Memory B cell (primary cell): ENCODE measurements at places on chromosomes 1 and 21.
A peak's percentile ranks its signal among the peaks of the same experiment; 100 is the strongest.

DNA sequence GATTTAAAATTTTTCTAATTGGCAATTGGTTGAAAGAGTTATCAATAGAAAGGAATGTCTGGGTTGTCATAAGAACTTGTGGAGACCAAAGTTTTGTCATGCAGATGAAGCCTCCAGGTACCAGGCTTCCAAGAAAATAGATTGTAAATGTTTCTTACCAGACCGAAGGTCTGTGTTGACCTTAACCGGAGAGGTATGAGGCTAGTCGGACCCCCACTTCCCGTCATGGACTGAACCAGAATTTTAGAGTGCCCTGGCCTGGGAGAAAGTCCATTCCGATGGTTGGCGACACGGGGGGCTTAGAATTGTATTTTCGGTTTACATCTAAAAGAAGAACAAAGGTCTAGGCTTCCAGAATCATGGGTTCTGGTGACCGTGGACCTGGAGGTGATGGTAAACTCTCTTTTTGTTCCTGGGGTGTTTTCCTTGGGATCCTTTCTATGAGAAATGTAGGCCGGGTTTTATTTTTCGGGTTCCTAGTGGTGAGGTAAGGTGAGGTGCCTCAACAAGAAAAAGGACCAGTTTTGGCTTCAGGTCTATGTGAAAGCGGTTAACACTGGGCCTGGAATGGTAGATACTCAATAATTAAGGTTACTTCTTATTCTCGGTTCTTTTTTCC, 405 bp upstream of the UHMK1 start:
- DNase-seq: peak; percentile 13

DNA sequence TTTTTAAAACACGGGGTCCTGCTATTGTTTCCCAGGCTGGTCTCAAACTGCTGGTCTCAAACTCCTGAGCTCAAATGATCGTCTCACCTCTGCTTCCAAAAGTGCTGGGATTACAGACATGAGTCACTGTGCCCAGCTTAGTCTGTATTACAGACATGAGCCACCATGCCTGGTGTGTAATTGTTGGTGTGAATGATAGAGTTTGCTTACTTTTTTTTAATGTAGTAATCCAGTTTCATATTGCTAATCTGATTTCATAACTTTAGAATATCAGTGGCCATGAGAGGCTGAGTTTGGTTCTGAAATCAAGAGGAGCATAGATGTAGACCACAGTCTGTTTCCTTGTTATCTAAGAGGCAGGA, 3.4 kb downstream of the EPB41 start:
- no peak for DNase-seq

DNA sequence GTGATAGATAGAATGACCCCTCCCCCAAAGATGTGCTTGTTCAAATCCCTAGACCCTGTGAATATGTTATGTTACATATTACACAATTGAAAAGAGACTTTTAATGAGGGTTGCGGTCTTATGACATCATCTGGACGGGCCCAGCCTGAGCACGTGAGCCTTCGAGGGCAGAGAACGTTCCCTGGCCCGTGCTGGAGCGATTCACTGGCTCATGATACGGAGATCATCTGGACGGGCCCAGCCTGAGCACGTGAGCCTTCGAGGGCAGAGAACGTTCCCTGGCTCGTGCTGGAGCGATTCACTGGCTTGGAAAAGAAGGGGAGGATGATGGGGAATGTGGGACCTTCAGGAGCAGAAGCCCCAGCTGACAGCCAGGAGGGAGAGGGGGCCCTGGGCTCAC, 34.4 kb upstream of the COL18A1 start:
- DNase-seq: no peak

DNA sequence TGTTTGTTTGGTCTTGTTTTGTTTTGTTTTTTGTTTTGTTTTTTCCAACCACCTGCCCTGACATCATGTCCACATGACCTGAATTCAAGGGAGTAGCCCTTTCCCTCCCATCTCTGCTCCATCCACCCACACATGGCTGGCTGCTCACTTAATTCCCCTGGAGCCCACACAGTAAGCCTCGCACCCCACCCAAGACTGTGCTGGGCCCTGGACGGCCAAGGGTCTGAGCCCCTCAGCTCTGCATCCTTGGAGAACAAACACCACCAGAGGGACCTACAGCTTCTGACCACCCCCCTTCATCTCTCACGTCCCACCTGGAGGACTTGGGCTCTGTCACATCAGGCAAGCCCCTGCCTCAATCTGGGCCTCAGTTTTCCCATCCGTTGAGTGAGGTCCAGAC, 39.1 kb downstream of the MATN1 start:
- DNase-seq: no peak

GRCh38 chr1:182340233-182341058, 51.1 kb downstream of the GLUL start:
- DNase-seq: no peak

- no peak for DNase-seq
These were observed 19.8 kb upstream of the PRDM16 start for GRCh38 chr1:3049164-3049563.

DNA sequence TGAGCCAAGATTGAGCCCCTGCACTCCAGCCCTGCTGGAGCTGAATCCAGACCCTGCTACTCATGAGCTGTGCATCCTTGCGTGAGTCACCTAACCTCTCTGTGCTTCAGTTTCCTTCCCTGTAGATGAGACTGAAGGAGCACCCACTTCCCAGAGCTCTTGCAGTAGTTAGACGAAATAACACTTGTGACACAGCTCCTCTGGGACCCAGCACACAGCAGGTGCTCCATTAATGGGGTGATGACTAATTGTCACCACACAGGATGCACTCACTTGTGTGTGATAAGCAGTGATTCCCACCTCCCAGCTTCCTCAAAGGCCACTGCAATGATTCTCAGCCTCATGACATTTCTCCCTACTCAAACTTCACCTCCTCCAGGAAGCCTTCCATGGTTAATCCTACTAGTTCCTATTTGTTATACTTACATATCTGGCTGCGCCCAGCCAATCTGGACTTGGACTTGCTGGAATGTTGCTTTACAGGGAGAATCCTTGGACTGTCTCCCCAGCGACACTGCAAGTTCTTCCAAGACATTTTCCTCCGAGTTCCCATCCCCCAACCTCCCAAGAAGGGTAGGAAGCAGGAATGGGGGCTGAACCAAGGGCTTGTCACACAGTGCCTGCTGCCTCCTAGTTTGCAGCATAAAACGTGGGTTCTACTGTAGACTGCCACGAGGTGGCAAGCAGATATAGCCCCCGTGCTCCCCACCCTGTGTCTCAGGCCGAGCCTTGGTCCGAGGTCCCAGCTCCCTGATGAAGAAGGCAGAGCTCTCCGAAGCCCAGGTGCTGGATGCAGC, 17.2 kb downstream of the DRAXIN start:
- DNase-seq: no peak

- DNase-seq: no peak
These were observed 205.4 kb downstream of the NFIA start for GRCh38 chr1:61287734-61288133.

DNA sequence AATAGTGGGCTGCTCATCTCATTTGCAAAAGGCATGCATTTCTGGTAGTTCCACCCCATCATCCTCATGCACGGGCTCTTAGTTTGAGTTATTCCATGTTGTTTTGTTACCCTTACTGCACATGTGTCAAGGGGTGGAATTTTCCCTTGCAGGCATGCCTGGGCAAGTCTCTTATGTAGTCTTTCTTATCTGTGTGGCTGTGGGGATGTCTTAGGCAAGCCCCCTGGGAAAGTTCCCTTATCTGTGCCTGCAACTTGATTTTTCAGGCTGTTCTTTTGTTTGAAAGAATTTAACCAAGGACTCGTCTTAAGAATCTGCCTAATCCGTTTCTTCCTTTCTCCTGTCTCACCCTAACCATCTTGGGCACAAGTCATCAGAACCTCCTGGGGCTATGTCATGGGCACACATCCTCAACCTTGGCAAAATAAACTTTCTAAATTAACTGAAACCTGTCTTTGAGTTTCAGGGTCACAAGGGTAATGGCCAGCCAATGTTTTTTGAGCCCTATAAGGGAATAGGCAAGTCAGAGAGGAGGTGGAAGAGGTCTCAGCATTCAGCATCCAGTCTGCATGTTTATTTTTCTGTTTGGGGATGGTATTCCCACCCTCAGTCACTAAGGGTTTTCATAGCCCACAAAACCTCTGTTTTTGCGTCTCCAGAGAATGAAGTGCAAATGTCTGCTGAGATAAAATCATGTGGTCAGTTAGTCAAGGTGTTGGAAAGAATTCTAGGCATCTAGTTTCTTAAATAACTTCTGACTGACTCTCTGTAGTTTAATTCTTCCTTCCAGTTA, 579.7 kb downstream of the PLA2G4A start:
- DNase-seq: no peak

GRCh38 chr1:182056601-182057366, 4.7 kb downstream of the ZNF648 start:
- no peak for DNase-seq

DNA sequence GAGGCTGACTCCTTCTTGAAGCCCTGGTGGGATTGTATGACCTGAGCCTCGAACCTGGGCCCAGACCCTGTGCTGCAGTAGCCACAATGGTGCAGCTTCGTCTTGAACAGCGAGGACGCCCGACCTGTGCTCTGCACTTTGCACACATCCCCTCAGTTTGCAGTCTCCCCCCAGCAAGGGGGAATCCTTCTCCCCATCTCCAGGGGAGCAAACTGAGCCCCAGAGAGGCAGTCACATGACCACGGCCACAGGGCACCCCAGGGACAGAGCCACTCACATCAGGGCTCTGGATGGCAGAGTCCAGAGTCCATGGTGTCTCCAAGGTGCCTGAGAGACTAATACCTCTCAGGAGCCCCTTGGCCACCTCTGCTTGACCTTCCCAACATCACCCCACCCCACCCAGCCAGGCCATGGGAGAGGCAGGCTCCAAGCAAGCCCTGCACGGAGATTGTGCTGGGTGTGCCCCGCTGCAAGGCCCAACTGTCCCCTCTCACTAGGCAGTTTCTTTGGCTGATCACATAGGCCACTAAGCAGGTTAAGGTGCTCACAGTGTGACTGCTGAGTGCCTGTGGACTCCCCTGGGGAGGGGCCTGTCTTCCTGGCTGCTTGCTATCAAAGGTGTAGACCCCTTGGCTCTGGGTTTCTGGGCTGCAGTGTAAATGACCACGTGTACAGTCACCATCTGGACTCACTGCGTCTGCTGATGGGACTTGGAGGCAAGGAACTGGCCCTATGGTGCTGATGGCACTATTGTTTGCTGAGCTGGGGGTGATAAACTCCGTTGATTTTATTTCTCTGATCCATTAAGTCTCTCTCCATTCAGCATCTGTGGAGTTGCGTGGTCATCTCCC, 398.1 kb downstream of the MATN1 start:
- no peak for DNase-seq

GRCh38 chr1:176795929-176796328, 333.0 kb downstream of the PAPPA2 start:
- no peak for DNase-seq

GRCh38 chr1:174194461-174194860, 35.1 kb downstream of the RABGAP1L start:
- no peak for DNase-seq
